Endothelial cell of coronary artery (primary cell): ENCODE measurements at places on chromosomes 6 and 20. TPM values are rescaled to one million over a fixed set of nuclear protein-coding genes. Genes with fewer than 3 reads are reported as not detected.

Gene BMP6
- 141 and 190 TPM in 2 replicates for total RNA-seq

Gene FKBP5
- 23.7 and 48.2 TPM in 2 replicates for total RNA-seq

Gene SAPCD1
- 0.81 and 1.3 TPM in 2 replicates for total RNA-seq

Gene SALL4
- under 0.01 TPM in 2 replicates for total RNA-seq

Gene SYNE1
- total RNA-seq = 55.1 and 101 TPM in 2 replicates
